GM12891 (cell line): ENCODE measurements at places on chromosomes 2 and 18.

DNA sequence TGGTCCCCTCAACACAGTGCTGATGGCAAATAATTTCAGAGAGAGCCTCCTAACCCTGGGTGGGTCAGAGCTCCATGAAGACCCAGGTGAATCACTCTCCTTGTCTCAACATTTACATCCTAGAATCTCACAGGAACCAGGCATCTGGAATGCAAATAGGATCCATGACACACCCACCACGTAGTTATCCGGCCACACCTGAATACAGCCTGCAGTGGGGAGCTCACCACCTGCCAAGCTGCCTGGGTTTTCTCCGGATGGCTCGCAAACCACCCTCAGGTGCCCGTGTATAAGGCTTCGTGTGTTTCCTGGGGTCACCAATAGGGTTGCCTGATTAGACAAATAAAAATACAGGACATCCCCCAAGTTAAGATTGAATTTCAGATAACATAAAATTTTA is 9.9 kb downstream of the CHST10 start:
- no peak for DNase-seq

DNA sequence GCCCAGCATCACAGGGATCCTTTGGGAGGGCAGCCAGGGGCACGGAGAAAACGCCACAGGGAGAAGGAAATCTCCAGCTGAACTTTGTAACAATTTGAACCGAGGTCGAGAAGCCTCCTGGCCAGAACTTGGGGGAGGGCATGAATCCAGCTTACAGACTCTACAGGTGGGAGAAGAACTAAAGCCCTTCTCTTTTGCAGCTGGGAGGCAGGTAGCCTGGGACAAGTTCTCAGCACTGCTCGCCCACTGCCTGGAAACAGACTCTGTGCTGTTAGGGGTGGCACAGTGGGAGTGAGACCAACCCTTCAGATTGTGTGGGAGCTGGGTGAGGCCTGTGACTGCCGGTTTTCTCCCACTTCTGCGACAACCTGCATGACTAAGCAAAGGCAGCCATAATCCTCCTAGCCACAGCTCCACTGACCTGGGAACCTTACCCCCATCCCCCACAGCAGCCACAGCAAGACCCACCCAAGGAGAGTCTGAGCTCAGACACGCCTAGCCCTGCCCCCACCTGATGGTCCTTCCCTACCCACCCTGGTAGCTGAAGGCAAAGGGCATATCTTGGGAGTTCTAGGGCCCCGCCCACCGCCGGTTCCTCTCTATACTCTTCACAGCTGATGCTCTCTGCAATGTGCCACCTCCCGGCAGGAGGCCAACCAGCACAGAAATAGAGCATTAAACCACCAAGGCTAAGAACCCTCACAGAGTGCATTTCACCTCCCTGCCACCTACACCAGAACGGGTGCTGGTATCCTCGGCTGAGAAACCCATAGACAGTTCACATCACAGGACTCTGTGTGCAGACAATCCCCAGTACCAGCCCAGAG is 136.0 kb upstream of the SIX2 start:
- no peak for DNase-seq

- DNase-seq, result no peak
Observed at GRCh38 chr2:84925724-84926376, 20.4 kb downstream of the TMSB10 start.

DNA sequence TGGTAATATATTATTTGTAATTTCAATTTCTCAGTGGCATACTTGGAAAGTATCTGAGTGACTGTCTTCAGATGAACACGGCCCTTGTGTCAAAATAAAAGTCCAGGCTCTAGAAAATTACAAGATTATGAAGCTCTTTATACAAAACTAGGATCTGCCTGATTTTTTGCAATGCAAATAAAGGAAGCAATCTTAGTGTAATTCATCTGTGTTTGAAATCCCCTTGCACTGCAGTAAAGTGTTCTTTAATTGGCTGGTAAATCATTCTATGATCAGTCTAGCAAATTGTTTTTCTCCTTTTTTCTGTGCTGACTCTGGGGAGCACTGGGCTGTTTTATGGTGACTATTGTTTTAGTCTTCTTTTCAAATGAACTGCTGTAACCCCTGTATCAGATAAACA is 1039.0 kb downstream of the SOCS6 start:
- DNase-seq, result no peak

DNA sequence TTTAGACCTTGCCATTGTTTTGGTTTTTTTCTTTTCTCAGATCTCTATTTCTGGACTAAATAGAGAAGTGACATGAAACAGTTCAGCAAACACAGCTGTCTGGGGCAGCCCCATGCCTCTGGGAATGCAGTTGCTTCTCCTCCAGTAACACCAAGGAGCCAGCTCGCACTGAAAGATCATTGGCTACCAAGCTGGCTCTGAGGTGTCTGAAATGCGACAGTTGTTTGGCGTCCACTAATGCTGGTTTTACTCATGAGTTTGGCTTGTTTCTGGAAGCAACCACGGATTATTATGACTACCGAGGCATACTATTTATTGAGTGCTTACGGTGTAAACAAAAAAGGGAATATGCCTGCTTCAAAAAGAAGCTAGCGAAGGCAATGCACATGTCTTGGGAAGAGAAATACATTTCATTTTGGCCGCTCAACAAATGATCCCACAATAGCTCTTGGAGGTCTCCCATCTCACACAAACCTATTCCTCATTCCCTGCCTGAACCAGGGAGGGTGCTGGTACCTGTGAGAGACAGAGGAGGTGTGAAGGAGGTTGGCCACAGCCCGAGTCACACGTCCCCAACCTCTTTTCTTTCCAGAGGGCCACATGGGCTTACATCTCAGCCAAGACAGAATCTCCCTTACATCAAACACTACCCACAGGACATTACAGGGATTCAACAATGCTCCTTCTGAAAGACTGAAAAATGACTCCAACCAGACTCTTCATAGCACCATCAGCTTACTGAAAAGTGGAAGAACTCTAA is 37.5 kb upstream of the NEB start:
- peak; percentile 35 for DNase-seq

DNA sequence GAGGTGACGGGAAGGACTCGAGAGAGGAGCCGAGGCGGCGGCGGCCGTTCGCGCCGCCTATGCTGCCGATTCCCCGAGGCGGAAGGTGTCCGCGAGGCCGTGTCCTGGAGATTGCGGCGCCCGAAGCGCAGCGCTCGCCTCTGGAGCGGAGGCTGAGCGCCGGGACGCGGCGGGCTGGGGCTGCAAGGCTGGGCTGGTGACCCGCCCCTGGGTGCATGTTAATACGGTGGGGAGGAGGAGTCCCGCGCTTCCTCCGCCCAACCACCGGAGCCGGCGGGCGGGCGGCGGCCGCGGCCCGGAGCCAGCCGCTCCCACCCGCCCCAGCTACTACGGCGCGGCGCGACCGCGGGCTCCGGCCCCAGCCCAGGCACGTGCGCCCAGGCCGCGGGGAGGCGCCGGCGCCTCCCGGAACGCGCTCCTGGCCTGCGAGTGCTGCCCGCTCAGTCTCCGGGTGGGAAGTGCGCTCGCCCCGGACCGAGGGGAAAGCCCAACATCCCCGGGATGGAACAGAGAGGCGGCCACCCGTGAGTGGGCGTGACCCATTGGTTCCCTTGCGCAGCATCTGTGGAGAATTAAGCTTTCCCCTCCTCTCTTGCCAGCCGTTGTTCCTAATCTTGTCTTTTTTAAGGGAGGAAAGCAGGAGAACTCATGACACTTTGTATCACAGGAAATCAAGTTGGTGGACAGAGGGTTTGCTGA is at the start of gene DLGAP1:
TSS of gene DLGAP1 (minus strand) at position 195 of the 699 bp plus-strand sequence.
- DNase-seq, result no peak

DNA sequence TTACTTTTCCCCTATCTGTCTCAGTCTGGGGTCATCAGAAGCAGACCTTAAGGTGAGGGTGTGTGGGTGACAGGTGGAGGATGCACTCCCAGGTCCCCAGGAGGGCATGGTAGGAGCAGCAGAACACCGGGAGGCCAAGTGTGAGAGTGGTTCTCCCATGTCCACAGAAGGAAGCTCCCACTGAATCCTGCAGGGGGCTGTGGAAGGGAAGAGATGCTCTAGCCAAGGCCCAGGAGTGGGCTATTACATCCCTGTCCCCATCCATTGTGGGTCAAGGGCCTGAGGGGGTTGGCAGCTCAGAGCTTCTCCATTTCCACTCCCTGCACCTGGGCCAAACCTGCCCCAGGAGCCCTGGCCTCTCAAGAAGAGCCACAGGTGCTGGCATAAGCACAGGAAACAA is 86.4 kb upstream of the KCNE4 start:
- DNase-seq, result no peak

GRCh38 chr2:224404796-224405195 is 2.9 kb upstream of the FAM124B start:
- no peak for DNase-seq

DNA sequence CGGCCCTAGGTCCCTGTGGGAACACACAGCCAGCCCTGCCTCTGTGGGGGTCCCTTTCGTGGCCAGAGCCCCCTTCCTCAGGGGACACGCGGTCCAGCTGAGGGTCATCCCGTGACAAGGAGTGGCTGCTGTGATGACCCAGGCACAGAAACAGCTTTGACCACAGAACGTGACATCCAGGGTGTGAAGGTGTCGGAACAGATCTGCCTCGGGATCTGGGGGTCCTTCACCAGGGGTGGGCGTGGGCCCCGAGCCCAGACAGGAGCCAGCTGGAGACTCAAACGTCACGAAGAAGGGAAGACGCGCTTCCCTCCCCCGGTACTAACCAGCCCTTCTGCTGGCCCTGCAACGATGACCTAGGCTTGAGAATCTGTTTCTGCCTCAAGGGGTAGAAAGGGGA is 75.9 kb downstream of the NFATC1 start:
- no peak for DNase-seq

GRCh38 chr18:49249521-49249920 is 210.9 kb downstream of the DYM start:
- no peak for DNase-seq

DNA sequence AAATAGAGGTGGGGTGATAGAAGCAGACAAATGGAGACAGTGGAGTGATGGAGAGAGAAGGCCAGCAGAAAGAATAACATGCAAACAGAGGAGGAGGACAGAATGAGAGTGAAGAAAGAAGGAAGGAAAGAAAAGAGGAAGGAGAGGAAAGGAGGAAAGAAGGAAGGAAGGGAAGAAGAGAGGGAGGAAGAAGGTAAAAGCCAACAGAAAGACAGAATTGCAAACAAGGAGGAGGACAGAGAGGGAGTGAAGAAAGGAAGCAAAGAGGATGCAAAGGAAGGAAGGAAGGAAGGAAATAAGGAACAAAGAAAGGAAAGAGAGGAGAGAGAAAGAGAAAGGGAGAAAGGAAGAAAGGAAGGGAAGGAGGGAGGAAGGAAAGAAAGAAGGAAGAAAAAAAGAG is 444.0 kb downstream of the IRS1 start:
- DNase-seq, result no peak
